Activated naive CD4-positive, alpha-beta T cell treated with anti-CD3 and anti-CD28 coated beads, Interleukin-2, amount 50 U/mL, for 72 hours (primary cell): ENCODE measurements at places on chromosomes 16 and 17.

DNA sequence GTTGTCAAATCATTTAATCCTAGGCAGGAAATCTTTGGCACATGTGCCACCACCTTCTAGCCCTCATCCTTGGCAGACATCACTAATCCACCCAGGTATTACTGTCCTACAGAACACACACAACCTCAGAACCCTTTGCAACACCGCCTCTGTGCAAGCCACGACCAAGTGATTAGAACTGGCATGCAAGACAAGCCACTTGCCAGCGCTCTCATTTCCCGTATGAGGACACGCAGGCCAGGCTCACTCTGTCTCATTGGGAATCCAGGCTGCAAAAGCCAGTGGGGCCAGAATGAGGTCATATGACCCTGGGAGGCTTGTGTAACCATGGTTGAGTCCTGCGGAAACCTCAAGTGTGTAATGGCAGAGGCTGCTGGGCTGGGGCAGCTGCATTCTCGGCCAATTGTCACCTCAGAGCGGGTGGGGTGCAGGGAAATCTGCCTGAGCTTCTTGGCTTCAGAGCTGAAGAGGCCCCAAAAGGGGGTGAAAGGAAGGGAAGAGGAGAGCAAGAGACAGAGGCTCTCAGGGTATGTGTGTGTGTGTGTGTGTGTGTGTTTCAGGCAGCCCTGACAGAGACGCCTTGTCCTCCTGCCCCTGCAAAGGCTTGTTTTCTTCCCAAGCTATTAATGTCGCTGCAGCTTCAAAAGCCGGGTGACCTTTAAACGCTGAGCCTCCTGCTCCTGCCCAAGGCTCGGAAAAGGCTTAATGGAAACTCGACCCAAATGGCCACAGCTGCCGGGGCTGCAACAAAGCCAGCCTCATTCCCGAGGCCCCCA lies 43.2 kb upstream of the MRPS23 start:
- DNase-seq: no peak

DNA sequence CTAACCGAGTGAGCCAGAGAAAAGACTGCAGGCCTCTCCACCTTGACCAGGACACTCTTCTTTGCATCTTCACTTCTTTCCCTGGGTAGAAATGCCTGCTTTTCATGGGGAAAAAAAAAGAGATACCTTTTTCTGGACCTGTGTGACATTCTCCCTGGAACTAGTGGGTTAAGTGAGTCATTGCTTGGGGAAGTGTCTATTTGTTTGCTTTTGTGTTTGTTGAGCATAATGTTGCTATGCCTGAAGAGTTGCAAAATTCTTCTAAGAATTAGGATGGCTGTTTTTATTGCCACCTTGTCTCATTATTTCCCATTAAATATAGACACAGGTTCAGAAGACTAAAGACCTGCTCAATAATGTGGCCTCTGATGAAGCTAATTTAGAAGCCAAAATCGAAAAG lies 18.8 kb downstream of the CLUAP1 start:
- DNase-seq: no peak

- no peak for DNase-seq
These were observed 374.8 kb downstream of the ZFHX3 start for GRCh38 chr16:72673118-72673517.

DNA sequence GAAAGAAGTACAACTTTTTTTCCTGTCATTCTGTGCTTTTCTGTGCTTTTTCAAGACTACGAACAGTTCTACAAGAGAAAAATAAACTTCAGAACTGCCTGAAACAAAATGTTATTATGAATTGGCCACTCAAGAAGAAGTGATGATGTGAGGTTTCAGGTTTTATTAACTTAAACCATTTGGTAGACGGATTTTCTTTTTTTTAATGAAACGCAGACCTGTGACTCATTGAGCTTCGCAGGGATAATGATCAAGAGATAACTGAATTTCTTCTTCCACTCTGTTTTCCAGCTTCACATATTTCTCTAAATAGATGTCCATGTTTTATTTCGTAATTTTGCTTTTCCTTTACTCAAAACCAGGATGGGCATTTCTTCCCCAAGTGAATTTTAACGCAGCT lies 32.7 kb downstream of the AIPL1 start:
- DNase-seq: no peak
